NCI-H2107 (cell line): ENCODE measurements at places on chromosomes 6 and 20.

DNA sequence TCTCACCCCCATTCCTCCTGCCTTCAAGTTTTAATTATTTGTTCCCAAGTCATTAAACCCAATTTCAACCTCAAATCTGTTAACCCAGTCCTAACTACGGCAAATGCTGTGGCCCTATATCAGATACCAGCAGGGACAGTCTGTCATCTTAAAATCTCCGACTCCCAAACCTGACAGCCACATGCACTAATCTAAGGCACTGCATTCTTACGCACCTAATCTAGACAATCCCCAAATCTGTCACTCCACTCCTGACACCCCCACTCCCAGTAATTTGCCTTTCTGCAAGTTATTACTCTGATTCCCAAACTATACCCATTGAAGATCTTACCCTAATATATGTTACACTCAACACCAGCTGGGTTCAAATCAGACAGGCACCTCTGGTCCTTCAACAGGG, 2.5 kb downstream of the MTCH1 start:
- no peak for DNase-seq

DNA sequence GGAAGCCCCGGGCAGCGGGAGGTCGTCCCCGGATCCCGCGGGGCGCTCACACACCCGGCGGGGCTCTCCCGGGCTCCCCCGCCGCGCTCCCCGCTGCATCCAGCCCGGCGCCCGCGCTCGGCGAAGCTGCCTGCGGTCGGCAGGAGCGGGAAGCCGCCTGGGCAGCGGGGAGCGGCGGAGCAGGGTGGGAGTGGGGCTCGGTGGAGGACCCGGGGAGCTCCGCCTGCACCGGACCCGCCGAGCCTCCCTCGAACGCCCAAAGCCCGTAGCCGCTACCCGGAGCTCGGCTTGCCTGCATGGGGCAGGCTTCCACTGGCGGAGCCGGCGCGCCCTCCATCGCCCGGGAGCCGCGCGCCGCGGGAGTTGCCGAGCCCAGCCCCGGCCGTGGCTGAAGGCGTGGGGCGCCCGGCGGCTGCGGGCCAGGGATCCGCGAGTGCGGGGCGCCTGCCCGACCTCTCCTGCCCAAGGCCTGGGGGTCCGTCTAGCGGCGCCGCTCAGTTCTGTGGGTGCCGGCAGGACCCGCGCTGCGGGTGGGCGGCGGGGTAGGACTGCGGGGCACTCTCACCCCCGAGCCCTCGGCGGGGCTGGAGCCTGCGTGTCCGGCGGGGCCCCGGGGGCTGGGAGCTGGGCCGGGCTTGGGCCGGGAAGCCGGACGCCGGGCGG, 671 bp downstream of the CDH4 start:
- DNase-seq: no peak

DNA sequence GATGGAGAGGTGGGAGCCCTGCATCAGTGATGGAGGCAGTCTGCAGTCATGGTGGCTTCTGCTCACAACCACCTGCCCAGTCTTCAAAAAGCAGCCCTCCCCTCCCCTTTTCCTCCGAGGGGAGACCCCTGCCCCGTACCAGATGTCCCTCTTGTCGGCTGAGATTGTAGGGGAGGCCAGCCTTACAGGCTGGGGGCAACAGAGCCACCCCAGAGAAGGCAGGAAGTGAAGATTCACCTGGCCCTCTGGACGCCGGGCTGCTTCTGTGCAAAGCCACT, 4.5 kb downstream of the TNFRSF6B start:
- no peak for DNase-seq

DNA sequence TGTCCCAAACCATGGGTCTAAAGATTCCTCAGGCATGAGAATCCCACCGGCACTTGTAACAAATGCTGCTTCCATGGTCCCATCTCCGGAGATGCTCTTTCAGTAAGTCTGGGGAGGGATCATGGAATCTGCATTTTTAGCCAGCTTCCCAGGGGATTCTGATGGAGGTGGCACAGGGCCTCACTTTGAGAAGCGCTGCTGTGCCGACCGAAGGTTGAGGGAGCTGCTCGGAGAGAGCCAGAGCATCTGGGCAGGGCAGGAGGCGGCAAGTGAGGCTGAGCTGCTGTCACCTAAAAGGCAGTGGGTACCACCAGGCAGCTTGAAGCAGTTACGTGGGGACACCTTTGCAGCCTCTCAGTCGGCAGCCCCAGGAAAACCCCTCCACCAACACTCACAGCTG, 100.2 kb upstream of the CDYL start:
- DNase-seq: no peak

DNA sequence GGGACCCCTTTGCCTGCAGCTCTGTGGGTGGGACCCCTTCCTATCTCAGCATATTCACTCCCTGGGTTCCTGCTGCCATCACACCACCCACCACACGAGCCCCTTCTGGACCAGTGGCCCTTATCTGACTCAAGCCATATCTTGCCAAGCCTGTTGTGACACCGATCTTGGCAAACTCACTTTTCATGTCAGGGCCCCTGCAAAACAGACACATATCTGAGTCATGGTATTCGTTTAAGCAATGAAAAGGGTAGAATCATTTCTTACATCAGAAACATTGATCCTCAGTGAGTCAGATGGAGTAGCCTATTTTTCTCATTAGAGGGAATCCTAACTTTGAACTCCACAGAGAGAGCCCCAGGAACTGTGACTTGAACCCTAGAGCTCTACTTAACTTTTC, 10.6 kb downstream of the RAET1E start:
- no peak for DNase-seq

- DNase-seq: no peak
Observed at GRCh38 chr6:2081155-2082138, 164.0 kb downstream of the GMDS start.

- DNase-seq: no peak
Observed at GRCh38 chr20:11008444-11009033, 334.7 kb upstream of the JAG1 start.

DNA sequence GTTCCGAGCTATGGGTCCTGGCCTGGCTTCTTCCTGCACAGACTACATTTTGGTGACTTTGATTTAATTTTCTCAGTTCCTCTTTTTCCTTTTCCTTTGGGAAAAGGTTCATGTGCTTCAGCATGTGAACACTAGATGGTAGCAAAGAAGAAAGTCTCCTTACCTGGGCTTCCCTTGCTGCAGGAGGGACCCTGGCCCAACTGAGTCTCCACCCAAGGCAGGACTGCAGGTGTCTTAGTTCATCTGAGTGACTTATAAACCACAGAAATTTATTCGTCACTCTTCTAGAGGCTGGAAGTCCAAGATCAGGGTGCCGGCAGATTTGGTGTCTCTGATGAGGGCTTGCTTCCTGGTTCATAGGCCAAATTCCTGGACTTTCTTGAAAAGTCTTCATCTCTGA, 163.2 kb downstream of the SYCP2 start:
- no peak for DNase-seq

DNA sequence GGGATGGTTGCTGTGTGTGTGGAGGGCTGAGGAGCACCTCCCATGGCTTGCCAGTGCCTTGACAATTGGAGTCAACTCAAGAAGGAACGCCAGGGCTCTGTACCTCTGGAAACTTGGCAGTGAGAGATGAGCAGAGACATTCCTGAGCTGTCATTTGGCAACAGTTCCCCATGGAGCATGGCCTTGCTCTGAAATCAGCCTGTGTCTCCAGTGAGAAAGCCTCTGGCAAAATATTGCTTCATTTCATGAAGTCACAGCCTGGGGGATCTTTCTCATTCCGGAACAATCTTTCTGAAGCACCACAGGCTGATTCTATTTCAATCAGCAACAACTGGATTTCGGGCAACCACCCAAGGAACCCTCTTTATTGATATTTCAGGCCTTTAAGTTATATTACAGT, 52.2 kb upstream of the FNDC1 start:
- DNase-seq: no peak

GRCh38 chr20:22578221-22579118, 5.9 kb downstream of the FOXA2 start:
- DNase-seq: no peak

DNA sequence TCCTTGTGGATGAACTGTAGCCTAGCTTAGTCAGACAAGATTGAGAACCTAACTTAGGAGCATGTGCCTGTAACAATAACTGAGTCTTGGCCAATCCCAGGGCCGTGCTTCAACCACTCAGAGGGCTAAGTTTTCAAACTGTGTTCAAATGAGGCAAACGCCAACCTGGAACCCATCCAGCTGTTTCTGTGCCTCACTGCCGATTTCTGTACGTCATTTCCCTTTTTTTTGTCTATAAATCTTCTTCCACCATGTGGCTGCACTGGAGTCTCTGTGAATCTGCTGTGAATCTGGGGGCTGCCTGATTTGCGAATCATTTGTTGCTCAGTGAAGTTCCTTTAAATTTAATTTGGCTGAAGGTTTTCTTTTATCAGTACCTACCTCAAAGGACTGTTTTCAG, 115.0 kb upstream of the CHD6 start:
- DNase-seq: no peak

GRCh38 chr6:125193208-125193607, 39.6 kb downstream of the TPD52L1 start:
- no peak for DNase-seq

DNA sequence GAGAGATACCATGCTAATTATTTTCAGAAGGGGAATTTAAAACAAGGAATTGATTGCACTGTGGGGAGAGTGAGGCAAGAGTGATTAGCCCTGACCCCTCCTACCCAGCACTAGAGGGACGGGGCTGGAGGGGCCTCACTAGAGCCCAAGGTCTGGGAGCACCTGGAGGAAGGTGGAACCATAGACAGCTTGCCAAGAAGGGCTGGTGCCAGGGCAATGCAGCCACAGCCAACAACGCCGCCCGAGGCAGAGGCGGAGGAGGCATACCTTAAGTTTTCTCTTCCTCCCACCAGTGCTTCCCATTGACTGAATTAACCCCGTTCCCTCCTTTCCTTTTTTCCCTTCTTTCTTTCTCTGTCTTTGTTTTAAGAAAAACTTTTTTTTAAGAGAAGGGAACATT, 40.0 kb downstream of the IYD start:
- no peak for DNase-seq

GRCh38 chr20:34579191-34579978, 20.9 kb downstream of the MAP1LC3A start:
- DNase-seq: no peak

DNA sequence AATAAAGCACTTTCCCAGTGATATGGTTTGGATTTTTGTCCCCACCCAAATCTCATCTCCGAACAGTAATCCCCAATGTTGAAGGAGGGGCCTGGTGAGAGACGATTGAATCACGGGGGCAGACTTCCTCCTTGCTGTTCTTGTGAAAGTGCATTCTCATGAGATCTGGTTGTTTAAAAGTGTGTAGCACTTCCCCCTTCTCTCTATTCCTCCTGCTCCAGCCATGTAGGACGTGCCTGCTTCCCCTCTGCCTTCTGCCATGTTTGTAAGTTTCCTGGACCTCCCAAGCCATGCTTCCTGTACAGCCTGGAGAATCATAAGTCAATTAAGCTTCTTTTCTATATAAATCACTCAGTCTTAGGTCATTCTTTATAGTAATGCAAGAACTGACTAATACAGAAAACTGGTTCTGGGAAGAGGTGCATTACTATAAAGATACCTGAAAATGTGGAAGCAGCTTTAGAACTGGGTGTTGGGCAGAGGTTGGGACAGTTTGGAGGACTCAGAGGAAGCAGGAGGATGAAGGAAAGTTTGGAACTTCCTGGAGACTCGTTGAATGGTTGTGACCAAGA, 7.4 kb downstream of the EPM2A start:
- DNase-seq: no peak

GRCh38 chr6:74420221-74420620, 724.2 kb downstream of the CD109 start:
- no peak for DNase-seq

GRCh38 chr20:17767624-17768023, 67.9 kb downstream of the BANF2 start:
- DNase-seq: no peak

- no peak for DNase-seq
Observed at GRCh38 chr6:71499667-71500066, 211.1 kb downstream of the OGFRL1 start.

DNA sequence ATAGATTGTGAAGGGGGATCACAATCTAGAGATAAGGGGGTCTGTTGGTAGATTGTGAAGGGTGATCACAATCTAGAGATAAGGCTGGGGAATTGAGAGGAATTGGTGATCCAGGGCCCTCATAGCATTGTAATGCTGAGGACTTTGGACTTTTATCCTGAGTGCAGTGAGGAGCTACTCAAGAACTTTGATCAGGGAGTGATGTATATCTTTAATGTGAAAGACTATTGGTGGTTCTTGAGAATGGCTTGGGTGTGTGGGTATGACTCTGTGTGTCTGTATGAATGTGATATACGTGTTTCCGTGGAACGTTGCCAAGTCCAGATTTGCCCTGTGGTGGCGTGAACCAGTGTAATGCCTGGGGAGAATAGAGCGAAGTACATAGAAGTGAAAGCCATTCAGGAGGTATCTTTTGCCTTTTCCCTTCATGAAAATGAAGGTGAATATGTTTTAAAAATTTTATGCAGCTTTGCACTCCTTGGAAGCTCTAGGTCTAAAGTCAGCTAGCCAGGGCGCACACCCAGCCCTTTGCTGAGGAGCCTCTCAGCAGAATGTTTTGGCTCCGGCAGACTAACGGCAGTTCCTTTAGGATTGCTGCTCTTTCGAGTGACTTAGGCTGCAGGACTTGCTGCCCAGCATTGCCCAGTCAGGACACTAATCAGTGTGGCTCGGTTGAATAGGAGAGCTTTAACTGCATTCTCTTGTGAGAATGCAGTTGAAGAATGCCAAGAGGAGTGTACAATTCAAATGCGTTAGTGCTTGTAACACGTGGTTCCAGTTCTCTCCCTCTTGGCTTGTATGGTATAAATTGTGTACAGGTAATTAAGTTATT, 3.5 kb downstream of the ZFAND3 start:
- DNase-seq: no peak

- DNase-seq: no peak
Observed at GRCh38 chr6:151761851-151762250, 45.6 kb upstream of the ESR1 start.

DNA sequence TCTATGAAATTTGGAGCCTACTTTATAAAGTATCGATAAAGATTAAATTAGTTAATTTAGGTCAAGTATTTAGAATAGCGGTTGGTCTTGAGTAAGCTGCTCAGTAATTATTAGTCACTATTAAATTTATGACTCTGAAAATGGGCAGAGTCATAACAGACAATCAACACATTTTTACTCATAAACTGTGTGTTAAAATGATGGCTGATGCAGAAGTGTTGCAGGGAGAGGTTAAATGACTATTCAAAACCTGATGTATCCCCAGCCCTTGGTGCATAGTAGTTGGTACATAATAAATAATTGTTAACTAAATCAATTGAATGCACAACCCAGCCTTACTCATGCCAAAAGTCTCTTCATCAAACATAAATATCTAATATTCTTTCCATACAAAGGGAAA, 30.6 kb downstream of the HIVEP2 start:
- no peak for DNase-seq

GRCh38 chr6:144320741-144321140, 35.6 kb downstream of the UTRN start:
- no peak for DNase-seq
